IPS-NIHi11 (cell line): ENCODE measurements at places on chromosomes 2 and 18.

DNA sequence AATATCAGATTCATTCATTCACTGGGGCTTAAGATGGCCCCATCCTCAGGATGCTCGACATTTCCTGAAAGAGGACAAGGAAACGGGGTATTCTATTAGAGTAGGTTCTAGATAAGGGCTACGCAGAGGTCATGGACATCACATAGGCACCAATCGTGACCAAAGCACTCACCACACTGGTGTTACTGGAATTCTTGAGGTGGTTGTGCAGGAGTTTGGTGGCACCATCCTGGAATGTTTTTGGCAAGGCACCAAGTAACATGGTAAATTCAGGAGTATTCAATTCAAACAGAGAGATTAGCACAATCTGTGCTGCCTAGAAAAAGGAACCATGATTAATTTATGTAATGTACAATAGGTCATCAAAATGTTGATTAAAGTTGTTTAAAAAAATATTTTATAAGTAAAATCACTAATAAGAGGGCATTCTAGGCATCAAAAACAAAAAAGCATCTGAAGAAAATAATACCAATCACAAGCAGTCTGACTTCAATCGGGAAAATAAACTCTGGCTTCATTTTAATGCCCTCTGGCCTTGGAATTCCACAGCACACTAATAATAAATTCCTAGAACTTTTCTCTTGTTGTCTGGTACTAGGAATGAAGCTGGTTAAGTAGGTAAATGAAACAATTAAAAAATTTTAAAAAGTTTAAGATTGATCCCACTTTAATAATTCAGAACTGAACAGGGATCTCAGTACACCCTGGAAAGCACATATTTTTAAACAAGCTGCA is 102.8 kb upstream of the TFCP2L1 start:
- no peak for DNase-seq

DNA sequence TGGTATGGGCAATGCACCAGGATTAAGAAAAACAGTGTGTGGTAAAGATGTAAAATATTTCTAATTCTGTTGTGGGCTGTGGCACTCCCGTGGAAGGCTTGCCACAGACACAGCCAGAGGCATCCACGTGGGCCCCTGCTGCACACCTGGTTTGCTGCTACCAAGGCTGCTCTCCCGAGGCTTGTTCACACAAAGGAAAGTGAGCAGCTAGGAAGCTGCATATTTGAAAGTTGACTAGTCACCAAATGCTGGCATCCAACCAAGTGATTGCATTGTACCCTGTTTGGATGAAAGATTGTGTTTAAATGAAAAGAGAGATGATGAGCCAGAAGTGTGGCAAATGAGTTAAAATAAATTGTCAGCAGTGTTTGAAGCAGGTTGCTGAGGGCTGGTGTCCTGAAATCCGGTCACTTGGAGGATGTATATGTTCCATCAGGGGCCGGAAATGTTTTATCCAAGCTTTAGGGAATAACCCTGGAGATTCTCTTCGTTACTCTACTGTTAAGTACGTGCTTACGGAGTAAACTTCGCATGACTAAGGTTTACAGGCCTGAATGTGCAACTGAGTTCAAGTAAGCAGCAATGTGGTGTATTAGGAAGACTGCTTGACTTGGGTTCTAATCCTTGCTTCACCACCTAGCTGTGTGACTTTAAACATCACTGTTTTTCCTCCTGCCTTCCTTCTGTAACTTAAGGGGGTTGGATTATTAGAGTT is 86.1 kb downstream of the MSH2 start:
- DNase-seq: no peak

GRCh38 chr2:75243219-75243618 is 43.9 kb upstream of the TACR1 start:
- DNase-seq: no peak

DNA sequence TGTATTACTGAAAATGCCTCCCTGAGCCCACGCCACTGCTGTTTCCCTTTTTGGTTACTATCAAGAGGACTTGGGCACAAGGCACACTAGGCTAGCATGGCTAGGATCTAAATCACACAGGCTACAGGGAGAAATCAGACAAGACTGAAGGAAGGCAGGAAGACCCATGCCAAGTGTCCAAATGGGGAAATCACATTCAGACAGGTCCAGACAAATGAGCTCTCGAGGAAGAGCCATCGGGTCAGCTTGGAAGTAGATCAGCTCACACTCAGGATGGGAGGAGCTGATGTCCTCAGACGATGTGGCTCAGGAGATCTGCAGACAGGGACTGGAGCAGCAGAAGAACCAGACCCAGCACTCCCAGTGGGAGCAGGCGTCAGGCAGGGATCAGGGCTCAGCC is 113.2 kb downstream of the COL6A3 start:
- no peak for DNase-seq

- DNase-seq: no peak
Observed at GRCh38 chr2:189118386-189118785, 61.2 kb downstream of the COL5A2 start.

DNA sequence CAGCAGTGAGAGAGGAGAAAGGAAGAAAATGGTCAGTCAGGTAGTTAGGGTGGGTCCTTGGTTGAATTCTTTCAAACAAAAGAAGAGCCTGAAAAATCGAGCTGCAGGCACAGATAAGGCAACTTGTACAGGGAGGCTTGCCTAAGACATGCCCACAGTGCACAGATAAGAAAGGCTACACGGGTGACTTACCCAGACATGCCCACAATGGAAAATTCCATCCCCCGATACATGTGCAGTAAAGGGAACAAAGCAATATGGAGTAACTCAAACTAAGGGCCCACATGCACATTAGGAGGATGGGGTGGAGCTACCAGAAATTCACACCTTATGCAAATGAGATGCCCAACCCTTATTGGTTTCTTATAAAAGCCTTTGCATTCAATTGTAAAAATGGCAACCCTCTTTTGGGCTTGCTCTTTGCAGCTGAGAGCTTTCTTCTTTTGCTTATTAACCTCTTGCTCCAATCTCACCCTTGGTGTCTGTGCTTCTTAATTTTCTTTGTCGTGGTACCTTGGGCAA is 110.3 kb upstream of the RMP24 start:
- DNase-seq: no peak

DNA sequence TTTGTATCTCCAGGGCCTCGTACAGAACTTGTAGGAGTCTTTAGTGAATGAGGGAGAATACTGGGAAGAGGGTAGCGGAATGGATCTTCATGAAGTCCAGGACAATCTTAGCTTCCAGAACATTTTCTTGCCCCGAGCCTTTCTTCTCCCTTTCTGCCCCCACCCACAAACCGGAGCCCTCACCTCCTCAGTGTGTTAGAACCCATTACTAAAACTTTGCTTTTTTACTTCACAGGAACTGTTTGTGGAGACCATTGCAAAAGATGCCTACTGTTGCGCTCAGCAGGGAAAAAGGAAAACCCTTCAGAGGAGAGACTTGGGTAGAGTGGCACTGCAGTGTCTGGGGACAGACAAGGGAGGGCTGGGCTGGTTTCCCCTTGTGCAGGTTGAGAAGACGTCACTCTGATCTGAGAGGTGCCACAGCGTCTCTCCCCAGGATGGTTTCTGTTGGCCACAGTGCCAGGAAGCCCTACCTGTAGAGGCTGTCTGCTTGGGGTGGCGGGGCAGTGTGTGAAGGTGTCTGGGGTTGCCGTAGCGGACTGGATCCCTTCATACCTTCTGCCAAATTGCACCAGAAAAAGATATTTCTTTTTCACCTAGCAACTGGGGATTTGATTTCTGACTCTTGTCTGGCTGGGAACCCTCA is 786 bp downstream of the POLE4 start:
- DNase-seq: no peak

DNA sequence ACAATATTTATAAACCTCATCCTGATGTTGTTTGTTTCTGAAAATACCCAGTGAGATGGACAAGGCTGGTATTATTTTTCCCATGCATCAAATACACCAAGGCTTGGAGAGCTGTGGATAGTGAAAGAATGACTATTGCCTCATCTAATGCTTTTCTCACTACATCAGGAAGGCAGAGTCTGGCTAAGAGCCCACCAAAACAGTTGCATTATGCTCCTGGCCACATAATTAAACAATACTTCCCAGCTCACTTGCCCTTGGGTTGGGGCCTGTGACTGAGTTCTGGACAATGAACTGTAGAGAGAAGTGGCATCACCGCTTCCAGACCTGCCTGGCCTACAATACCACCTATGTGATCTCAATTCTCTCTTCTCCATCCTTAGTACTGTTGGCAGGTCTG is 46.4 kb upstream of the REEP1 start:
- no peak for DNase-seq

- DNase-seq: peak; percentile 61
Observed at GRCh38 chr2:98412751-98413458, 31.8 kb upstream of the INPP4A start.

DNA sequence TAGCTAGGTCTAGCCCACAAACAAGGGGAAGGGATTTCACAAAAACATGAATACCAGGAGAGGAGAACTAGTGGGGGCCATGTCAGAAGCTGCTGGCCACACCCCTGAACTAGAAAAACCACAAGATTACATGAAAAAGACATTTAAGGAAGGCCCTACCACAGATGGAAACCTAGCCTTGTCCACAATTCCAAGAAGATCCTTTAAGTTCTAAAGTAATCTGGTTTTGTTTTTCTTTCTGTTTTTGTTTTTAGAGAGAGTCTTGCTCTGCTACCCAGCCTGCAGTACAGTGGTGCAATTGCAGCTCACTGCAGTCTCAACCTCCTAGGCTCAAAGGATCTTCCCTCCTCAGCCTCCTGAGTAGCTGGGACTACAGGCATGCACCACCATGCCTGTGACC is 34.2 kb upstream of the CAB39 start:
- DNase-seq: no peak

- no peak for DNase-seq
Observed at GRCh38 chr2:30776831-30777635, 30.2 kb downstream of the CAPN13 start.

DNA sequence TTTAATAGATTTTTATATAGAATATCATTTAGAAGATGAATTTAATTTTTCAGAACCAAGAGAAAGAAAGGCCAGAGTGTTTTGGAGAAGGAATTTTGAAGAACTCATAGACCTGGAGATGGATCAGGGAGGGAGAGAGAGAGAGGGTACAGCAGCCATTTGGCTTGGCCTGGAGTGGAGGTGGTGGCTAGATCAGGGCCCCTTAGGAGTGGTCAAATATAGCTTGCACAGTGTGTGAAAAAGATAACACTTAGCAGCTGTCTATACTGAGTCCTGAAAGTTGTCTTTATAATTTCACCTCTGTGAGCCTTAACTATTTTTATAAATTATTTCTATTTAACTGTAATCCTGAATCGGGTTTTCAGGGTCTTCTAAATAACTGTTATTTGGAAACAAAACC is 38.8 kb upstream of the ACYP2 start:
- no peak for DNase-seq

DNA sequence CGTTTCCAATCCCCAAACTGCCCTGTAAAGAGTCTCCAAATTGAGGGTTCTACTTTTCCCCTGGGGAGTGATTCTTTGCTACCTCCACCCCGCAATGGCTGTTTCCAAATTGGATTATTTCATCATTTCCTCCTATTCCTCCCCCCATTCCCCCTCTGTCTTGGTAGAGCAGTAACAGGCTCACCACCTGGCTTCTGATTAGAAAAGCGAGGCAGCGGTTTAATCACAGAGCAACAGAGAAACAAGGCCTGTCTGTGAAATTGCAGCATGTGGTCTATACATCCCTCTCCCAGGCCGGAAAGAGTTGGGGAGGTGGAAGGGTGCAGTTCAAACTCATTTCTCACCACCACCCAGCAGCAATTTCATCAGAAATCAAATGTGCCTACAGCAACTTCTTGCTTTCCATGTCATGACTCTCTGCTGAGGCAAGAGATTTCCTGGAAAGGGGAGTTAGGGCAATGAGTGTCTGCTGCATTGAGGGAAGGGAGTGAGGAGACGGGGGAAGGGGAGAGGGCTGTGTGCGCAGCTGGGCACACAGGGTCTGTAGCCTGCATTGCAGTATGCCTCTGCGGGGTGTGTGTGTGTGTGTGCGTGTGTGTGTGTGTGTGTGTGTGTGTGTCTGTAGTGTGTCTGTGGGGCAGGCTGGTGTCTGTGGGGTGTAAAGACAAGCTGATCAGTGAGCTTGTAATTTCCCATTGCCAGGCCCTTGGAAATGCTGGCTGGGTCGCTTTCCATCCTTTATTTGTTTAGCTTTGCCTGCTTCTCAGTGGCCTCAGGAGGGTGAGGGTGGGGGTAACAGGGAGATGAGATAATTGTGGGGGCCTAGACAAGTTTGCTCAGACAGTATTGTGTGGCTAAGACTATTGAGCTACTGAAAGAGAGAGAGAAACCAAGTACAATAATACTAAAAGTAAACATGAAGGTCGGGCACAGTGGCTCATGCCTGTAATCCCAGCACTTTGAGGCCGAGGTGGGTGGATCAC is 13.5 kb upstream of the IGFBP2 start:
- DNase-seq: no peak
